Activated naive CD4-positive, alpha-beta T cell (primary cell): ENCODE measurements at places on chromosomes 3 and 15.
A peak's percentile ranks its signal among the peaks of the same experiment; 100 is the strongest.

GRCh38 chr3:65339192-65339740 is 651.5 kb upstream of the ADAMTS9 start:
- no peak for DNase-seq

DNA sequence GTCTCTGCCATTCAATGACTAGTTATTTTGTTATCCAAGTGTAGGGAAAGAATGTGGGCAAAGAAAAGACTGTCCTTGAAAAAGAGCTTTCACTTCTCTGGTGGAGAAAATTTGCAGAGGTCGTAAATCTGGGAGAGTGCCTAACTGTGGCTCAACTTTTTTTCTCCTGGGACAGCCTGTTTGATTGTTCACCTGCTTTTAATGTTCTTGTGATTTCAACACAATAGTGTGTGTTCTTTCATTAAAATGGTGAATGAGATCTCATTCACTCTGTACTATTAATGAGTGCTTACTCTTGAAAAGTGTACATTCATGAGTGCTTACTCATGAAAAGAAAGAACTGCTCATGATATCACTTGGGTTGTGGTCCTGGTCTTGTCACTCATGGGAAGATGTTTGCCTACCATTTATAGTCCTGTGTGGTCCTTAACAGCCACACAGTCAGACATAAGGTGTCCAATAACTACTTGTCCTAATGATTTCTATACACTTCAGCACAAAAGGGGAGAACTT is 567.3 kb downstream of the GRM7 start:
- no peak for DNase-seq

DNA sequence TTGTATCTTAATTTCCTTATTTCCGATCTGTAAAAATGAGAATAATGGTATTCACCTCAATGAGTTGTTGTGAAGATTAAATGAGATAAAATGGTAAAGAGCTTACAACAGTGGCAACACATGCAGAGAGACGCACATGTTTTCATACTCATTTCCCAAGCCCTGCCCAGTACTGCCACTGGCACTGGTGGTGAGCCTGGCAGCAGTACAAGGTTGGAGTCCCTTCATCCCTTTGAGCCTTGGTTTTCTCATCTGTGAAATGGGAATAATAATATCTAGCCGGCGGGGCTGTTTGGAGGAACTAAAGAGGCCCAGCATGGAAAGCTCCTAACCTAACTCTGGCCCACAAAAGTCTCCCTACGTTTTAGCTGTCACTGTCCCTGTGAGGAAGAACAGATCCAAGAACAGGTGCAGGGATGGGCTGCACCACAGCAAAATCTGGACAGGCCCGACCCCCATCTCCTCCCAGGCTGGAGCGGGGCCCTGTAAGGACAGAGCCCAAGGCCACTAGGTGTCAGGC is 866 bp upstream of the CD276 start:
- DNase-seq = no peak

DNA sequence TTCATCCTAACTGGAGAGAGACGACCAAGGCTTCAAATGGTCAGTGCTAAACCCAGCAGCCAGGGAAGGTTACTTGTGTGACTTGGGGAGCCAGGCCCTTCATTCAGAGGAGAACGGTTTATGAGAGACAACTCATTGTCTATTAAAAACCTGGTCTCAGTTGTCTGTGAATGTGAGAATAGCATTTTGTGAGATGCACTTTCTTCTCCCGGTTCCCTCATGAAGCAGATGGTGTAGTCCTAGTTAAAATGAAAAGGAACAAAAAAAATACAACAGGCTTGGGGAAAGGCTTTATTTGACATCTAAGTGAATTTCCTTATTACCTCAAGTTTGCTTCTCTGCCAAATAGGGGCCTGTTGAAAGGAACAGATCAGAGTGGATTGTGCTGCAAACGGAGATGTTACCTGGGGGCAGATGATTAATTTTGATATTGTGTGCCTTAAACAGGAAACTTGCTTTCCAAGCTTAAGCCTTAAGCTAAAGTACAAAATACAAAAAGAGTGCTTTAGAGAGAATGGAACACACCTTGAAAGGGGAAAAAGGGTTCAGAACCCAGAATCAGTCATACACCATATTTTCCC is 202.7 kb upstream of the BHLHE40 start:
- no peak for DNase-seq

DNA sequence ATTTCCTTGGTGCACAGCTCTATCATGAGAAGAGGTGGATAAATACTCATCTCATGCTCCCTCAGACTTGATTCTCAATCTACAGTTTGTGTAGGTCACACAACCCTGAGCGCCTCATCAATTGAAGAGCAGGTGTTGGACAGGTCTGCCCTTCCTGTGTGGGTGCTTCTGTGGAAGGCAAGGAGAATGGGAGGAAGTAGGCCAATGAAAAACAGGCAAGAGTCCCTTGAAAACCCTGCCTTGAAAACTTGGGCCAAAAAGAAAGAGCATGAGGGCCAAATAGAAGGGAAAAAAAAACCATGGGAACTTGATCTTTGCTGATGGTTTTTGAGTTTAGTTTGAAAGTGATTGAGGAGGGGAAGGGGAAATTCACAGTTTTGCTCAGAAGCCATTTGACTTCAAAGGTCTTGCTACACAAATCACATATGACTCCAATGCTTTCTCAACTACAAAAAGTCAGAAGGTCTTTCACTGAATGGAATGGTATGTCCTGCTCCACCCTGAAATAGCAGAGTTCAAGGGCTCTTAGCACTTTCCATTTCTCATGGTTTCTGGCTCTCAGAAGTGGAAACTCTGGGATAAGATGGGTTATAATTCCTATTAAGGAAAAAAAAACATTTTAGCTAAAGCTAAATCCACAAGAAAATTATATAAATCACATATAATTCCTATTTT is 37.2 kb upstream of the TM4SF1 start:
- no peak for DNase-seq

DNA sequence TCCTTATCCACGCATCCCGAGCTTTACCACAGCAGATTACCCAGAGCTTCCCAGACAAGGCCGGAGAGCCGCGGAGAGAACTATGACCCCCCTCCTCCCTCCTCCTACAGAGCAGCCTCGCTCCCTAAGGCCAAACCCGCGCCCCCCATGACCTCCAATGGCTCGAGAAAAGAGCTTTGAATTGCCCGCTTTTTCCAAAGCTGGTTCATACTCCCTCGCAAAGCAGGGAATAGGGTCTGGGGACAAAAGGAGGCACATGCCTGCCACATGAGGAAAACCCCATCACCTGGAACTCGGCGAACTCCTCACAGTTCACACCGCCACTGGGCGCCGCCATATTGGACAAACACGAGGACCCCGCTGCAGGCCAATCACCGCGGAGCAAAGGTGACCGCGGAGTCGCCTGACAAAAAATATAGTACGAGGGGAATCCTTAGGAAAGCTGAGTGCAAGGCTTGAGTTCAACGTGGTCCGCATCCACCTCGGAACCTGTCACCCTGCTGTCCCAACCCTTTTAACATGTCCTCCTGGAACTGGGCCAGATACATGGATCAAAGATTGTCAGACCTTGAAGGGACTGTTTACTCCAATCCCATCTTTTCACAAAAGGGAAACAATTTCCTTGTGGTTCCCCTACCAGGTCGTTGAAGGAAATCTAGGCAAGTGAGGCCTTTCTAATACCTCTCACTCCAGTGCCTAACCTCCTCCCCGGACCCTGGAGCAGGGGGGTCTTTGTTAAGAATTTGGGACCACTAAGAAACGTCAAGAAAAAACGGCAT is at the start of gene MIX23:
TSS of gene MIX23 (minus strand) at position 344 of the 779 bp plus-strand sequence. CDS start at position 337, 7 bp downstream.
- peak; percentile 63 for DNase-seq

- DNase-seq = no peak
Observed at GRCh38 chr15:38238311-38238710, 14.3 kb upstream of the SPRED1 start.

GRCh38 chr3:166518040-166518439 is 680.8 kb upstream of the BCHE start:
- no peak for DNase-seq

DNA sequence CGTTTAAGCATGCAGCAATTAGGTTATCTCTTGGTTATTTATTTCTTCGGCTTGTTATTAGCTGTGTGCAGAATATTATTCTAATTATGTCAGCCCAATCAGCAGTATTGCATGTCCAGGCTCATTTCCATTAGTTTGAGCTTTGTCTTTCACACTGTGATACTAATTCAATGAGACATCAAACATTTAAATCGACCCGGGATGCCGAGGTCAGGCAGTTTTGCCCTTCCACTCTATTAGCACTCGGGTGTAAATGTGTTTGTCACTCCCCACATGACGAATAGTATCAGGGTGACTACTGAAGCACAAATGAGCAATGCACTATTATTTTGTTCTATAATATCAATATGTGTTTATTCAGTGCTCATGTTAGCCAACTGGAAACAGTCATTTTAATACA is 170.9 kb downstream of the ANXA2 start:
- DNase-seq = no peak

GRCh38 chr15:31306426-31307269 is 20.0 kb upstream of the KLF13 start:
- DNase-seq = no peak
